ENCODE measurements at places on chromosomes 11 and 22.

DNA sequence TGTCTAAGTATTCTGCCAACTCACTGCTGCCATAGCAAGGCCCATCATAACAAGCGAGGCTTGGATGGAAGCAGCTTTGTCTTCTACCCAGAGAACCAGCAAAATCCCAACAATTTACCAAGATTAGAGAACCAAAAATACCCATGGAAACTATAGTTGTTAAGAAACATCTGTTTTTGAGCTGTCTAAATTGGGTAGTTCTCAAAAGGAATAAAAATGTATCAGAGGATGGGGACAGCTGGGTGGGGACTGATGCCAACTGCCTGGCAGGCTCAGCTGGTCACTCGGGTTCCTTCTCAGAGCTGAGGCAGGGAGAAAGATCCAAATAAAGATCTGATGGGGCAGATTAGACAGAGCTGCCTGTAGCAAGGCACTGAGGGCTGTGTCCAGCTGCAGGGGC is 85.9 kb upstream of the GRK3 start:
- DNase-seq: no peak

GRCh38 chr11:78605296-78605695 is 30.6 kb upstream of the NARS2 start:
- DNase-seq: no peak

DNA sequence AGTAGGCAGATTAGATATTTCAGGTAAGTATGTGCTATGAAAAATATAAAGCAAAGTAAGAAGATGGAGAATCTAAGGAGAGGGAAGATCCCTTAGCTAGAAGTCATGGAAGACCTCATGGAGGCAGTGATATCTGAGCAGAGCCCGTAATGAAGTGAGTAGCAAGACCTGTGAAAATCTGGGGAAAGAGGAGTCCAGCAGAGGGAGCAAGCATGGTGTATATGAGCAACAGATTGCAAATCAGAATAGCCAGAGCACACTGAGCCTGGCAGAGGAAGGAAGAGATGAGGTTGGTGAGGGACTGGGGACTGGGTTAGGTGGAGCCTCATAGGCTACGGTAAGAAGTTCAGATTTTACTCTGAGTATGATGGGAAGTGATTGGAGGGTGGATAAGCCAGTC is 9.4 kb downstream of the LHFPL7 start:
- no peak for DNase-seq

- no peak for DNase-seq
Observed at GRCh38 chr22:27786291-27786932, 15.1 kb downstream of the MN1 start.

DNA sequence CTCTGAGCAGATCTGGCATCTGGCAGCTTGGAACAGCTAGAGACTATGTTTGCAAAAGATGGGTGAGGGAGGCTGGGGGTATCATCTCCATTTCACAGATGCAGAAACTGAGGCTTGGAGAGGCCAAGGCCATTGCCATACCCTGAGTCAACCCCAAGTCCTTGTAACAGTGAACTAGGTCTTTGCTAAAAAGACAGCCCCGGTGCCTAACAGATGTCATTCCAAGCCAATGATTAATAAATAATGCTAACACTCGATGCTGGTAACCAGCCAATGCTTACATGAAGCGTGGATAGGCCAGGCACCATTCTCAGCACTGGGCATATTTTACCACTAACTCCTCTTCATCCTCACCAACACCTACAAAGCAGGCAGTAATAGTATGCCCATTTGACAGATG is 164.0 kb downstream of the MN1 start:
- DNase-seq: peak; percentile 39

DNA sequence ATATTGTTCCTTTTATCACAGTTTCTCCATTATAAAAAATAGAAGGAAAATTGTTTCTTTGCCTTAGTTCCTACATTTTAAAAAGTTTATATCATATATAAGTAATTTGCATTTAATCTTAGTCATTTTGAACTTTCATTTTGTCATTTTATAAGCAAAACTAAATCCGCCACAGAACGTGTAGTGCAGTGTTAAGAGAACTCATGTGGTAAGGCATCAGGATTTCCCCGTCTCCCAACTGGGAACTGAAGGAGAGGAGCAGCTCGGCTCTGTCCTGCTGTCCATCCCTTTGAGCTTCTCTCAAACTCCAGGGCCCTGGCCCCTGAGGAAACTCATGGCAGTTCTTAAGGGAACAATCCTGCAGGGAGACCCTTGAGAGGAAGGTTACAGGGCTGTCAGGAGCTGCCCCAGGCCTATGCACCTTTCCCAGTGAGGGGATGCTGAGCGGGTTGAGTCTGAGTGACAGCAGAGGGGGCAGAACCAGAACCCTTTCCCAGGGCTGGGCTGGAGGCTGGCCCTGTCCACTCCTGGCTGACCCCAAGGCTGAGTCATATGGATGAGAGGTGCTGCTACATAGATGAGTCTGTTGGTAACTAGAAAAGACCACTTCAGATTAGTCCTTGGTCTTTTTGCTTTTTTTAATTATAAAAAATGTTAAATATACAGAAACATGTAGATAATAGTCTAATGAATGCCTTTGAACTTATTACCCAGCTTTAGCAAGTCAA is 333.1 kb downstream of the TBC1D22A start:
- DNase-seq: no peak

DNA sequence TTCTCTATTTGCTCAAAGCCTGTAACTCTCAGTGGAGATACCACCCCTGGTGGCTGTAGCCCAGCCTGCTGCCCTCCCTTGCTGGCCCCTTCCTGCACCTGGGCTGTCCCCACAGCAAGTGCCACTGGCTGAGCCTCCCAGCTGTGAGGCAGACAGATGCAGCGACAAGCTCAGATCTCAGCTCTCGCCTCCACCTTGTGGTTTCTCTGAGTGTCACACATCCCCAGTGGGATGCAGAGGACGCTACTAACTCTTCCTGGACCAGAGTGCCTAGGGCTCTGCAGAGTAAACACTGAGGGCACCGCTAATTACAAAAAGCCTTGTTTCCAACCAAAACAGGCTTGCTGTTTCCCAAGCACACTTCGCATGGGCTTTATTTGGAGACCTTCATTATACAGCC is 8.9 kb downstream of the YPEL1 start:
- DNase-seq: no peak

DNA sequence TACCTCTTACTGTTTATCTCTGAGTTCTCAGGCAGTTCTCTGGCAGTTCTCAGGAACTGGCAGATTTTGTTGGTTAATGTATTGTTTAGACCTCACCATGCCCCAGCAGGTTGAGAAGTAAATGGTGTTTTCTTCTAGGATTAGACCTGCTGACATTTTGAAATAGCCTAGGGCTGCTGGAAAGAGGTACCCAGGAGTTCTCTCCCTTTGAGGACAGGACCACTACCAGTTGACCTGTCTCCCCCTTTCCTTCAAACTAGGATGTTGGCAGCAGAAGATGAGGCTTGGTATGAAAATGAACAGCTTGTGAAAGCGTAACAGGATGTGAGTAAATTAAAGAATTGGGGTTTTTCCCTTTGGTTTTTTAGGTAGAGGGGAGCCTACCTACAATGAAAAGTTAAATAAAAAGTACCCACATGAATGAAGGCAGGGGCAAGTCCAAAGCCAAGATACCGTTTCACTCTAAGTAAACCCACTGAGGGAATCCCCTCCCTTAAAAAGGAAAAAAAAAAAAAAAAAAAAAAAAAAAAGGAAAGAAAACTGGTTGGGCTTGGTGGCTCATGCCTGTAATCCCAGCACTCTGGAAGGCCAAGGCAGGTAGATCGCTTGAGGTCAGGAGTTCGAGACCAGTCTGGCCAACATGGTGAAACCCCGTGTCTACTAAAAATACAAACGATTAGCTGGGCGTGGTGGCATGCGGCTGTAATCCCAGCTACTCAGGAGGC is 96.2 kb downstream of the PDHX start:
- DNase-seq: no peak

- no peak for DNase-seq
Observed at GRCh38 chr22:17012267-17012666, 4.2 kb upstream of the GAB4 start.

DNA sequence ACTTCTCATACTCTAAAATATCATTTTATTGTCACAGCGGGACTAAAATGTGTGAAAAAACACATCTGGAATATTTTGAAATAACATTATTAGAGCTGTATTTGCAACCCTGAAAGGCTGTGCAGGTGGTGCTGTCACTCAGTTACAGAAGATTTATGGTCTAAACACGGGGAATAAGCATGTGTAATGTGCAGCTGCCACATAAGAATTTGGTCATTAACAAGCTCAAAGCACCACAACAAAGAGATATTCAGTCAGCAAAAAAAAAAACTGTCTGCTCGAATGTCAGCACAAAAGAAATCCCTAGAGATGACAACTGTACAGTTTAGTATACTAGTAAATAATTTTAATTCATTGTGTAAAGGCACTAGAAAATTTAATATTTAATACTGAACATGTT is 31.3 kb downstream of the TMEM123 start:
- no peak for DNase-seq

GRCh38 chr11:68016904-68017817 is 7.0 kb downstream of the ALDH3B1 start:
- DNase-seq: no peak

- DNase-seq: no peak
Observed at GRCh38 chr11:35281169-35281688, 138.1 kb downstream of the SLC1A2 start.

DNA sequence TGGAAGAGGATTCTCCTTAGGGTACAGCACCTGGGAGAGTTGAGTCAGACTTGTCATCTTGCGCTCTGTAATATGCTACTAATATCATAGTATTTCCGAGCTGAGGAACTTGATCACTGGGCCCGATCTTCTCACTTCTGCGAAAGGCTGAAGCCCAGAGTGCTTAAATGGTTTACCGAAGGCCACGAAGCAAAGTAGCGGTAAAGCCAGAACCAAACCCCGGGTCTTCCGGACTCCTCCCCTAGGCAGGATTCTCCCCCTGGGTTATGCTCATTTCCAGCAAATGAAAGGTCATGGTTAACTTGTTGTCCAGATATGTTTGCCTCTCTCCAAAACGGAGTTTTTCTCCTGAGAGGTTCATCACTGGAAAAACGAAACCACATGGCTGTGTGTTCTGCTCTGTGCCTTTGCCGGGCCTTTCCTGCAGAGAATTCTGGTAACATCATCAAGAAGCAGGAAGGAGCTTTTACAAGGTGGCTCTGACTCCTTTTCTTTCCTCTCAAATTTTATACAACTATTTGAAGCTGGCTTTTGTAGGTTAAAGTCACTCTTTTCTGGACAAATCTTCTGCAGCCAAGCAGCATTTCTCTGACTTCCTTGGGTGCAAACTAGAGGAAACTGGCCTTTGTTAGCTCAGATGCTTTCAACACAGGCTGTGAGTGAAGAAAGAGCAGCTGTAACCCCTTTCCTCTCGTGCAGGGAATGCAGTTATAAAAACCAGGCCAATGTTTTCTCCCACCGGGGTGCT is 35.5 kb downstream of the UBASH3B start:
- no peak for DNase-seq

DNA sequence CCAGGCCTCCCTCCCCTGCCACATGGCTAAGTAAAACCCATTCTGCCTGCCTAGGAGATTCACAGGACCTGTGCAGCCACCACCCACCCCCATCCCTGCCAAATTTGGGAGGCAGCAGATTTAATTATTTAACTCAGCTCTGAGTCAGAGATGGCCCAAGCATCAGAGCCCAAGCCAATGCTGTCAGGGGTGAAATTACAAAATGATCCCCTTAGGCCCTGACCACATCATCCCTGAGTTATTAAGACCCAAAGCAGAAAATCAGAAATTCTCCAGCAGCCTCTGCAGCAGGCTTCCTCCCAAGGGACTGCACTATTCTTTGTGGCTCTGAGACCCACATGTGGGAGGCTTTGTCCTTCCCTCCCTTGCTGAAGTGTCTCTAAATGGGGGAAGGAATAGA is 52.8 kb upstream of the RRAS2 start:
- no peak for DNase-seq

DNA sequence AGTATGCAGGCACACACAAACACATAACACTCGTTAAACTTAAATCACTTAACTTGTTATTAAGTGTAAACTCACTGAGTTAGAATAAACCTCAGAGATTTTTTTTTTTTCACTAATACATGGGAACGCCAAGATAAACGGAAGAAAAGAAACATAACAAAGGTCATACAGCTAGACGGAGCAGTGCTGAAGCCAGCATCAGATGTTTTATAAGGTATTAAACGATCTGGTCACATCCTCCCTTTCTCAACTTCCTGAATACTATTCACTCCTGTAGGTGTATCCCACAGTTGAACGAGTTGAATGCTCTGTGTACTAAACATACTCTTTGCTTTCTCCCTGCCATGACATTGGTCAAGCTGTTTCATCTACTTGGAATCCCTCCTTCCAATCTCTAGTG is 212.0 kb downstream of the SWAP70 start:
- no peak for DNase-seq

DNA sequence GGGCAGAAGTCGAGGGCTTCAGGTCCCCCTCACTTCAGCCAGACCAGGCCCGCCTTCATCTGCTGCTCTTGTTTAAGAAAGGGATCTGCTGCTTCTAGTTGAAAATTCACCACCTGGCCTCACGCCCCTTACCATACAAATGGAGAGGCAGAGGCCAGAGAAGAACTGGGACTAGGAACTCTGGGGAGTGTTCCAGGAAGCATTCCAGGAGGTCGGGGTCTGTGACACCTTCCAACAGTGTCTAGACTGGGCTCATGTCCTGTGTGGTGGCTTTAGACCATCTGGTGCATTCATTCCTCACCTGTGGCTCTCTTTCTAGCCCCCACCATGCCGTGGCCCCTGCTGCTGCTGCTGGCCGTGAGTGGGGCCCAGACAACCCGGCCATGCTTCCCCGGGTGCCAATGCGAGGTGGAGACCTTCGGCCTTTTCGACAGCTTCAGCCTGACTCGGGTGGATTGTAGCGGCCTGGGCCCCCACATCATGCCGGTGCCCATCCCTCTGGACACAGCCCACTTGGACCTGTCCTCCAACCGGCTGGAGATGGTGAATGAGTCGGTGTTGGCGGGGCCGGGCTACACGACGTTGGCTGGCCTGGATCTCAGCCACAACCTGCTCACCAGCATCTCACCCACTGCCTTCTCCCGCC is 12.3 kb downstream of the TSKU start:
- DNase-seq: no peak

DNA sequence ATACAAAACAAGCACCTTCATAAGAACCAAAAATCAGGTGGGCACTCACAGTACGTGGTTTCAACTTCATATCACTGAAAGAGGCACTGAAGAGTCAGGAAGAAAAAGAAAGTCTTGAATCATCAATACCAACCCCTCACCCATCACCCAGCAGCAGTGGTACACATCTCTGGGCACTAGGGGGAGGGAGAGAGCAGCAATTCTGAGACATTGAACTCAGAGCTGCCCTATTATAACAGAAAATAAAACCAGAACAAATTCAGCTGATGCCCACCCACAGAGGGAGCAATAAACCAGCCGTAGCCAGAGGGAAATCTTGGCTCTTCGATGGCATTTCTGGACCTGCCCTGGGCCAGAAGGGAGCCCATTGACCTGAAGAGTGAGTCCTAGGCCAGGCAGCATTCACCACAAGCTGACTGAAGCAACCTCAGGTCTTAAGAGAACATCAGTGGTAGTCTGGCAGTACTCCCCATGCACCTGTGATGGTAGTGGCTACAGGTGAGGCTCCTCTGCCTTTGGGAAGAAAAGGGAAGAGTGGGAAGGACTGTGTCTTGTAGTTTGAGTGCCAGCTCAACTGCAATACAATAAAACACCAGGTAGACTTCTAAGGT is 42.2 kb upstream of the FAM181B start:
- peak; percentile 40 for DNase-seq

GRCh38 chr11:121487191-121487590 is 34.4 kb upstream of the SORL1-AS1 start:
- no peak for DNase-seq
